Hepatocyte (in vitro differentiated cells): ENCODE measurements at places on chromosomes 6 and 20. TPM values are rescaled to one million over a fixed set of nuclear protein-coding genes. Genes with fewer than 3 reads are reported as not detected.

GRCh38 chr6:45423824-45424450, 46.2 kb upstream of the SUPT3H start:
- H3K27ac ChIP-seq: no peak overlapping the region
- H3K4me3 ChIP-seq: peak overlapping the region; percentile 64
- peaks cover 15% of the 10 kb centered on the region for H3K4me1 ChIP-seq
- peaks cover 71% of the 10 kb centered on the region for H3K27me3 ChIP-seq
- peak; percentile 27 for DNase-seq
- H3K36me3 ChIP-seq: no peaks in the 10 kb centered on the region

- no peaks in the 10 kb centered on the region for H3K27me3 ChIP-seq
- H3K27ac ChIP-seq: no peak overlapping the region
- DNase-seq: no peak
- no peak overlapping the region for H3K4me3 ChIP-seq
- H3K4me1 ChIP-seq: no peaks in the 10 kb centered on the region
Observed at GRCh38 chr6:38057994-38058393, 238.5 kb downstream of the ZFAND3 start.

DNA sequence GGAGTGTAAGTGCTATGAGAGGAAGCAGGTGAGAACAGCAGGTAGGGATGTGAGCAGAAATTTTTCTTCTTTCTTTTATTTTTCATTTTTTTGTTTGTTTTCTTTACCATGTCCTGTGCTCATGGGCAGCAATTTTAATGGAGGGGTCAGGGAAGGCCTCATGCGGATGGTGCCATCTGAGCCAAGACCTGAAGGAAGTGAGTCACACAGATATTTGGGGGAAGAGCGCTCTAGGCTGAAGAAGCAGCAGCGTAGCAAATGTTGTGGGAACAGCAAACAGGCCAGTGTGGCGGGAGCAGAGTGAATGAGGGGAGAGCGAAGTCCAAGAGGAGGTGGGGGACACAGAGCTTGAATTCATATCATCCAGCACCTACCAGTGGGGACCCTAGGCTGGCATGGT, 12.7 kb downstream of the SPDEF start:
- peaks cover 7% of the 10 kb centered on the region for H3K4me1 ChIP-seq
- no peaks in the 10 kb centered on the region for H3K27me3 ChIP-seq
- H3K36me3 ChIP-seq: no peaks in the 10 kb centered on the region
- H3K4me3 ChIP-seq: no peak overlapping the region

- no peak overlapping the region for H3K4me3 ChIP-seq
- peak overlapping the region; percentile 95 for H3K27ac ChIP-seq
- H3K27me3 ChIP-seq: no peaks in the 10 kb centered on the region
- DNase-seq: no peak
- H3K36me3 ChIP-seq: no peaks in the 10 kb centered on the region
- H3K4me1 ChIP-seq: peaks cover 39% of the 10 kb centered on the region
Observed at GRCh38 chr6:41040940-41041536, 1.2 kb upstream of the TSPO2 start.

DNA sequence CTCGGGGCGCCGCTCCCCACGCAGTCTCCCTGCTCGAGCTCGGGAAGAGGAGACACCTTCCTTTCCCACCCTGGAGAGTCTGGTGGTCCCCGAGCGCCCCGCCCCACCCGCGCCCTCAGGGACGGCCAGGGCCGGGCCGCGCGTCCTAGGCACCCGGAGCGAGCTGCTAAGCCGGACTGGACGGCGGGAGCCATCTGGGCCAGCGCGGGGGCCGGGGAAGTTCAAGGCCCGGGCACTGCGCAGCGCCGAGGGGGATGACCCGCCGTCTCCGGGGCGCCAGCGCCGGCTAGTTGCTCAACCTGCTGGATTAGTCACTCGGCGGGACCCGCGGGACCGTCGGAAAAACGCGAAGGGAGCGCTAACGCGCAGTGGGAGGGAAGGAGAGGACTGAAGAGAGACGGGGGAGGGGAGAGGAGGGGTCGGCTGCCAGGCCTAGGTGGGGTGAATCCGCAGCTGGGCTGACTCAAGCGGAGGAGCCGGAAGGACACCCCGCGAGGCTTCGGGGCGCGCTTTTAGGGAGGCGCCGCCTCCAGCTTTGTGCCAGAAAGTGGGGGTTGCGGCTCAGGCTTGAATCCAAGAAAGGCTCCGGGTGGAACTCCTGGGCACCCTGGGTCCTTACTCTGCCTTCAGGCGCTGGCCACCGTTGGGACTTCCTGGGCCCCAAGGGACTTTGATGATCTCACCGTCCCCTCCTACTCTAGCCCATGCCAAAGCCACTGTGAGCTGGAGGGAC, 75.7 kb upstream of the FOXP4 start:
- DNase-seq: peak; percentile 82
- no peak overlapping the region for H3K4me3 ChIP-seq
- no peaks in the 10 kb centered on the region for H3K27me3 ChIP-seq
- H3K27ac ChIP-seq: peak overlapping the region; percentile 73
- H3K4me1 ChIP-seq: peaks cover 41% of the 10 kb centered on the region

The CITED2 gene
- 78.5 and 97.6 TPM in 2 replicates for polyA plus RNA-seq

The PRPH2 gene
- polyA plus RNA-seq: not detected in 2 replicates

The FAXC gene
- polyA plus RNA-seq: 6.5 and 8.3 TPM in 2 replicates

The AGER gene
- polyA plus RNA-seq: 3.4 and 21.2 TPM in 2 replicates

The NKAPL gene
- polyA plus RNA-seq: not detected in 2 replicates

The THEMIS gene
- not detected in 2 replicates for polyA plus RNA-seq

The IDH3B gene
- 91.1 and 128 TPM in 2 replicates for polyA plus RNA-seq
